ENCODE measurements at places on chromosomes 5 and 9. TPM values are rescaled to one million over a fixed set of nuclear protein-coding genes. Genes with fewer than 3 reads are reported as not detected.

DNA sequence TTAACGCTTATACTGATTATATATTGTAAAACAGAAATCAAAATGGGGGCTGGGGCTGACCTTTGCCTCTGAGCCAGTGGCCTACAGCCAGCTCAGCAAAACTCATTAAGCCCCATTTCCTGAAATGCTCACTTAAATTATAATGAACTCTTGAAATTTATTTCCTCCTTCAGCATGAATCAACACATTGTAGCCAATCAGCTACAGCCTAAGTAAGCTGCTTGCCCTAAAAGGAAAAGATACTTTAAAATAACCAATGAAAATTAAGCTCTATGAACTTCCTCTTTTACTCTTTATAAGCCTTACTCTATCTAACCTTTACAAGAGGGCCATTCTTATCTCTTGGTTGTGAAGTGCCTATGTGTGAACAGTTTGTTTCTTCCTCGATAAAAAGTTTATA, 33.5 kb upstream of the SUB1 start:
- no peak for DNase-seq

DNA sequence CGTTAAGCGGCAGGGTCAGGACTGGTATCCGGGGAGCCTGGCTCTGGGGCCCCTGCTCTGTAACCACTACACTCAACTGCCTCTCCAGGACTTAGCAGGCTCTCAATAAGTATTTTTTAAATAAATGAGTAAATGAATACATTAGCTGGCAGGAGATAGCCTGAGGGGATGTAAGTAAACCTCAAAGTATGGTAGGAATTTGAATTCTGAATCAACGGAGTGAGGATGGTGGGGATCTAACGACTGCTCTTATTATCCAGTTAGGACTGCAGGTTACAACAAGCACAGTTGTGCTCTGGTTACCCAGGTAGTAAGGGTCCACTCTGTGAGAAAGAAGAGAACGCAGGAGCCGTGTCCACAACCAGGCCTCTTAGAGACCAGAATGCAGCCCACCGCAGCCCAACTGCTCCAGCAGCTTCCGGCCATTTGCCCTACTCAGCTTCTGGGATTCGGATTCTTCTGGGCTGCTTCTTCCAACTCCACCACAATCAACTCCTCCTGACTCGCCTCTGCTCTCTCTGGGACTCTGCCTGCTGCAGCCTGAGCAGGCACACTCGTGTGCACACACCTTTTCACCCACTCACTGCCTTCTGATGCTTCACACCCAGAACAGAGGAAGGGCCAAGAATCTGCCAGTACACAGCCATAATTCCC, 52.6 kb downstream of the MED27 start:
- no peak for DNase-seq

DNA sequence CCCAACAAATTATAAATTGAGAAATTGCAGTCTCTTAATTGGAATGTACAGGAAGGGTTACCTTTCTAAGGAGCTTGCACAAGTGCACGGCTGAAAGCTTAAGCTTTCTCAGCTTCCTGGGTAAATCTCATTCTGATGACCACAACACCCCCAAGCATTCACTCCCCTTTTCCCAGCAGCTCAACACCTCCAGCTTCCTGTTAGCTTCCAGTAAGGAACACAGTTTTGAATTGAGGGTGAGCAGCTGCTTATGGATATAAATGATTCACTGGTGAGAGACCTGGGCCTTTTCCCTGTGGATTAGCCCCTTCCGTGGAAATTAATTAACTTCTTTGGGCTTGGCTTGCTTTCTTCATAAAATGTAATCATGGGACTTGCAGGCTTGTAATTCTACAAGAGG, 101.2 kb downstream of the SLC28A3 start:
- DNase-seq, result no peak

DNA sequence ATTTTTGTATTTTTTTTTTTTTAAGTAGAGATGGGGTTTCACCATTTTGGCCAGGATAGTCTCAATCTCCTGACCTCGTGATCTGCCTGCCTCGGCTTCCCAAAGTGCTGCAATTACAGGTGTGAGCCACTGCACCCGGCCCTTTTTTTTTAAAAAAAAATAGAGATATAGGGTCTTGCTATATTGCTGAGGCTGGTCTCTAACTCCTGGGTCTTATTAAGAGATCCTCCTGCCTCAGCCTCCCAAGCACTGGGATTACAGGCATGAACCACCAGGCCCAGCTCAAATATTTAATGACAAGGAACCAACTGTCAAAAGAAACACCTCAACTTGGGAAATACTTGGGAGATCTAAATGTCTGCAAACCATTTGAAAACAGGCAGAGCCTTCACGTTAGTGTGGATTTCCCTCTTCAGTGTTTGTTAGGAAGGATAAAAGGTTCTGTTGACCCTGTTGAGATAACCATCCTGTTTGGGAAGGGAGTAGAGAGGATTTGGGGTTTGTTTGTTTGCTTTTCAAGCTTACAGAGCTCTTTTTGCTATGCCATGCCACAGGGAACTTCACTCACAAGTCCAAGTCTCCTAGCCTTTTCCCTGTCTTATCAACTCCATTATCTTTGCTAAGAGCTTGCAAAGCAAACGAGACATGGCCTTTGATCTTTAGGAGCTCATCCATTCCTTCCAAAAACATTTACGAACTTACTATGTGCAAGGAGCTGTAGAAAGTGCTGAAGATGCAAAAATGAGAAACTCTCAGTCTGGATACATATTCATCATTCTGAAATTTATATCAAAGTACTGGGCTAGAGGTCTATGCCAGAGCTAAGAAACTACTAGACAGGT, 7.5 kb downstream of the FAXDC2 start:
- no peak for DNase-seq

DNA sequence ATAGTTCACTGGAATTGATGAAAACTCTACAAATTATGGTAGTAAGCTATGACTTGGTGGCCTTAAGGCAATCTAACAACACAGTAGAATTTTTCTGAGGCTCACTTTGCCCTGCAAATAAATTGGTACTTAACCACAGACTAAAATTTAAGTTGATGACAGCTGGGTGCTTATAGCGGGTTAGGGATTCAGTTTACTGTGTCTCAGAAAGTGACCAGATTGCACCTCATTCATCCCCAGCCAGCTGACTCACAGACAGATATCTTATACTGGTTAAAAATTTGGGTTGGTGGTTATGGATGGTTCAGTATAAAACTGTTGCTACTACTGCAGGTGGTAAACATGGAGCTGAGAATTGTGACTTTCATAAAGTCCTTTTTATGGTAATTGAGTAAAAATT, 2.8 kb downstream of the CKS2 start:
- no peak for DNase-seq

DNA sequence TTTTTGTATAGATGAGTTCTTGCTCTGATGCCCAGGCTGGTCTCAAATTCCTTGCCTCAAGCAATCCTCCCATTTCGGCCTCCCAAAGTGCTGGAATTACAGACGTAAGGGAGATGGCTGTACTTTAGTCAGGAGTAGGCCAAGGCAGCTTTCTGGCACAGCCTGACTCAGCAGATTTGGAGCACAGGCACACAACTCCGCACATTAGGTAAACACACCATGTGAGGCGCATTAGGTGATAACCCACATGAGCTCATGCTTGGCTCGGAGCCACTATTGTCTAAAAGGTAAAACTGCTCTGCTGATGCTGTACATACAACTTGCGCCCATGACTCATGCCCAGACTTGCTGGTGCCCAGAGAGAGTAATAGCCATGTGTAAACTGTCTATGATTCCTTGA, 1157.9 kb downstream of the TAF11L14 start:
- no peak for DNase-seq

The TAF11L5 gene
- not detected for polyA plus RNA-seq

The SLC4A9 gene
- polyA plus RNA-seq, result 43.4 TPM

The RHOBTB3 gene
- 86.6 TPM for polyA plus RNA-seq

GRCh38 chr5:72115296-72115695, 8.0 kb downstream of the MAP1B start:
- no peak for DNase-seq

DNA sequence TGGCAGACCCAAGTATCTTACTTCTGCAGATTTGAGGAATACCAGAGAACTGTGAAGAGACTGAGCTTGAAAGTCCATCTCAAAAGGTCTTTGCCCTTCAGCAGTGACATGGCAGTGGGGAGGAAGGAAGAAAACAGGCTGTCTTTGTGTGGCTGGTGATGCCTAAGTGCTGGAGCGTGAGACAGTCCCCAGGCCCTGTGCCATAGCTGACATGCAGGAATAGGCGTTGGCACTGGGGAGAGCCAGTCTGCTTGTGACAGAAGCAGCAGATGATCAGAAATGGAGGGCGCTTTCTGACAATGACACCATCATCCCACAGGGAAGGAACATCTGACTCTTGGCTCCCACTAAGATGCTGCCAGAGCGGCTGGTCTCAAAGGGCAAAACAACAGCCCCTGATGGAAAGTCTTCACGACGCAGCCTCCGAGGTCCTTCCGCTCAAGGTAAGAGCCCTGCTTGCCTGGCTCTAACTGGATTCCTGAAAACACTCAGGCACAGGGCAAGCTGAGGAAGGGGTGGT, 15.5 kb upstream of the GLRX start:
- DNase-seq, result no peak

GRCh38 chr5:110203661-110204060, 513.9 kb downstream of the MAN2A1 start:
- DNase-seq, result no peak

DNA sequence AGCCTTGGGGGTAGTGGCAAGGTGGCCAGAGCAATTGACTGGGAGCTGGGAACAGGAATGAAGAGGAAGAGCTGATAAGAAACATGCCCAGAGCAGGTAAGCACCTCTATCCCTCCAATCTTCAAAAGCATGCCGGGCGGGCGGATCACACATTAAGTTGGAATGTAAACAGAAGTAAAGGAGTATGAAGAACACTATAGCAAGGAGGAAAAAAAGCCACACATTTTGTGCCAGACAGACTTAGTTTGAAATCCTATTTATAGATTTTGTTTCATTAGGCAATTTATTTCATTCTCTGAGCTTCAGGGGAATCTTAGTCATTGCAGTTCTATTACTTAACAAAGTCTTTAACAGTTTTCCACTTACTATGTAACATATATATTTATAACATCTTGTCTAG, 173.9 kb upstream of the TNC start:
- DNase-seq, result no peak

GRCh38 chr9:37085233-37085632, 35.1 kb upstream of the ZCCHC7 start:
- DNase-seq, result no peak

The SGCD gene
- 6.9 TPM for polyA plus RNA-seq

DNA sequence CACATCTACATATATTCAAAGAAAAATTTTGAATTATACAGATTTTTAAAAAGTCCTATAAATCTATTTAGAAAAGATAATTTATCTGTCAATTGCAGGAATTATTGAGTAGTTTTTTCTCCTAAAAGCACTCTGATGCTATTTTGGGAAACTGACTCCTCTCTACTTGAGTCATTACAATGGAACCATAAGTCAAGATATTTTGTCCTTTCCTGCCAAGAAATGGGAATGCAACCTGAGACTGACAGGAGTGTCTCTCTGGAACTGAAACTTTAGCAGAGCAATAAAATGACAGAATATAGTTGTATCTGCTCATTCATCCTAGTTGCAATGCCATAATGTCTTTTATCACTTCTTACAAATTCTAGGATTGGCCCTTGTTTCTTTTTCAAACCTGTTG, 48.6 kb downstream of the CARTPT start:
- DNase-seq, result no peak

DNA sequence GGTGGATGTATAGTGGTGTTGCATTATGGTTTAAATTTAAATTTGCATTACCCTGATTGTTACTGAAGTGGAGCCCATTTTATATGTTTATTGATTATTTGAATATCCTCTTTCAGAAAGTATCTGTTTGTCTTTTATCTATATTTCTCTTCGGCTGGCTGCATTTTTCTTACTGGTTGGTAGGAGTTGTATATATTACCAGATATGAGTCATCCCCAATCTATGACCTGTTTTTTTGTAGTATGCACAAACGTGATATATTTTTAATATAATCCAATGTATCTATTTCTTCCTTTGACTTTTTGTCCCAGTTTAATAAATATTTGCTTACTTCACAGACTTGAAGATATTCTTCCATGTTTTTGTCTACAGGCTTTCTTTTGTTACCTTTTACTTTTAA, 29.3 kb upstream of the CAMK4 start:
- DNase-seq, result no peak

DNA sequence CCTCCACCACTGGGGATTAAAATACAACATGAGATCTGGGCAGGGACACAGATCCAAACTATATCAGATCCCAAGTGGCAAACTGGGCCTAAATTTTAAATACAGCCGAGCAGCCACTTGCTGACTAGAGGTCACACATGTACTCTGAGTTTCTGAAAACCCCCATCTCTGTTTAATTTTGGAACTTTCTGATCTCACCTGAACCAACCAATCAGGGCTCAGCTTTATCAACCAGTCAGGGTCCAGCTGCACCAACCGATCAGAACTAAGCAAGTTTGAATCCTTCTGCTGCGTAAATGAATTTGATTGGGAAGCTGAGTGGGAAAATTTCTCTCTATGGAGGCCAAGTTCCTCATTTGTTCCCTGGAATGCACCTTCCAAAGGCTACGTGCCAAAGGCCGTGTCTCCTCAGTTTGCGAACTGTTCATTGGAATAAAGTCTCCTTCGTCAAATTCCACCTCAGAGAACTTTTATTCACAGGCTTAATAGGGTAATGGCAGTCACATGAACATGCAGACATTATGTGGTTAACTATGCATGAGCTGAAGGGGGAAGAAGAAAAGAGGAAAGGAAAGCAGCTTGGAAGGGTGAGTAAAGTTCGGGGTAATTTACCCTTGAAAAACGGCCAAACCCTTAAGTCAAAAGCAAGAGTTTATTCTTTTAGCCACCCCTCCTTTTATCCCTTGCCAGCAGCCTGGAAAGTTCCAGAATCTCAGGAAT, 3.7 kb downstream of the CD180 start:
- no peak for DNase-seq

The GLRA1 gene
- not detected for polyA plus RNA-seq

- DNase-seq, result no peak
Observed at GRCh38 chr9:137731216-137731946, 112.6 kb downstream of the EHMT1 start.

The THBS4 gene
- 18.8 TPM for polyA plus RNA-seq

DNA sequence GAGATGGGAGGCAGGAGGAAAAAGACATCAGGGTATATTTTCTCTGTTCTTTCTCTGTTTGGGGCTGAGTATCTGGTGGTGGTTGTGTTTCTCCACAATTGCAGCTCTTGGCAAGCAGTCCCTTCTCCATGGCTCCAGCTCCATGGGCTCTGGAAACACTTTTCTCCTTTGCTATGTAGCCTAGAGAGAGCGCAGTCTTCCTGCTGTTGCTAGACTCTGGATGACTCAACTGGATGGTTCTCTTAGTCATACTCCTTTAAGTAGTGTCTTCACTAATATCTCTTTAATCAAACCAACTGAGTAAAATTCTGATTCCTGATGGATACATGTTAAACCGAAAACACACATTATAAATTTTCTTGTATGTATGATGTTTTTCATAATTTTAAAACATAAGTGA, 3.3 kb upstream of the PLGRKT start:
- no peak for DNase-seq

All from renal cortex interstitium (tissue), 15 donors.